ENCODE measurements at places on chromosomes 1 and 21. TPM values are rescaled to one million over a fixed set of nuclear protein-coding genes. Genes with fewer than 3 reads are reported as not detected.

The NBPF4 gene
- total RNA-seq: not detected

The LORICRIN gene
- not detected for total RNA-seq

The CCDC30 gene
- 0.13 TPM for total RNA-seq

The ZNF683 gene
- not detected for total RNA-seq

The MMEL1 gene
- not detected for total RNA-seq

The DCDC2B gene
- not detected for total RNA-seq

The NEK2 gene
- total RNA-seq: 75.1 TPM

The CYP2J2 gene
- not detected for total RNA-seq

DNA sequence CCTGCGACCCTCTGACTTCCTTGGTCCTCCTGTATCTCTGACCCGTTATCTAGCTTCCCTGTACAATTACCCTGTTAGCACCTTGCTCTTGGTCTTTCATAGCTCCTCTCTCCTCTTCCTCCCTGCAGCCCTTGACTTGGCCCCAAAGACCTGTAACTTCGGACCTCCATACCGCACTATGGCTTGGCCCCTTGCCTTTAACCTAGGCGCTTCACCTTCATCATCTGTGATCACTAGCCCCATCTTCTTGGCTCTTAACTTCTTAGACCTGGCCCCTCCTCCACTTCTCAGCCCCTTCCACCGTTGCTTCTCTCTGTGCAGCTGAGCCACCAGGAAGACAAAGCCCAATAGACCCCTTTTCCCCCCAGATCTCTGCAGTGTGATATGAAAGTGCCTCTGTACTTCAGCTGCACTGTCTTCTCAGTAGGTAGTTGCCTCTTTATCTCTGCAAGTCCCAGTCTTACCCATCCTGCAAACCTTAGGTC is 740 bp downstream of the ZNF691 start:
- no peaks in the 10 kb centered on the region for H3K27me3 ChIP-seq
- no peak for DNase-seq
- no peak overlapping the region for H3K27ac ChIP-seq
- H3K36me3 ChIP-seq: peaks cover 24% of the 10 kb centered on the region
- H3K4me3 ChIP-seq: peak overlapping the region; percentile 63

DNA sequence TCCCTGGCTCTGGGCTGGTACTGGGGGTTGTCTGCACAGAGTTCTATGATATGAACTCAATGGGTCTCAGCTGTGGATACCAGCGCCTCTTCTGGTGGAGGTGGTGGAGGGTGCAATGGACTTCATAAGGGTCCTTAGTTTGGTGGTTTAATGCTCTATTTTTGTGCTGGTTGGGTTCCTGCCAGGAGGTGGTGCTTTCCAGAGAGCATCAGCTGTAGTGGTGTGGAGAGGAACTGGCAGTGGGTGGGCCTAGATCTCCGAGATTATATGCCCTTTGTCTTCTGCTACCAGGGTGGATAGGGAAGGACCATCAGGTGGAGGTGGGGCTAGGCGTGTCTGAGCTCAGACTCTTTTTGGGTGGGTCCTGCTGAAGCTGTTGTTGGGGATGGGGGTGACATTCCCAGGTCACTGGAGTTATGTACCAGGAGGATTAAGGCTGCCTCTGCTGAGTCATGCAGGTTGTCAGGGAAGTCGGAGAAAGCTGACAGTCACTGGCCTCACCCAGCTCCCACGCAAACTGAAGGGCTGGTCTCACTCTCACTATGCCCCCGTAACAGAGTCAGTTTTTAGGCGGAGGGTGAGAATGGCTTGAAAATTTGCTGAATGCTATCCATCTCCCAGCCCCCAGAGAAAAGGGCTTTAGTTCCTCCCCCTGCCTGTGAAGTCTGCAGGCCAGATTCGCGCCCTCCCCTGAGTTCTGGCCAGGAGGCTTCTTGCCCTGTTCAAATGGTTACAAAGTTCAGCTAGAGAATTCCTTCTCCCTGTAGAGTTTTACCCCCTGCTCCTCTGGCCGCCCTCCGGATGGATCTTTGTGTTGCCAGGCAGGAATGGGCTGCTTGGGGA is 902.9 kb downstream of the LTN1 start:
- H3K27ac ChIP-seq: no peak overlapping the region
- no peaks in the 10 kb centered on the region for H3K36me3 ChIP-seq
- no peaks in the 10 kb centered on the region for H3K27me3 ChIP-seq

GRCh38 chr1:235253219-235253962 is 74.6 kb downstream of the ARID4B start:
- no peak overlapping the region for H3K4me3 ChIP-seq
- peaks cover 5% of the 10 kb centered on the region for H3K36me3 ChIP-seq
- no peaks in the 10 kb centered on the region for H3K4me1 ChIP-seq
- peak; percentile 72 for DNase-seq

DNA sequence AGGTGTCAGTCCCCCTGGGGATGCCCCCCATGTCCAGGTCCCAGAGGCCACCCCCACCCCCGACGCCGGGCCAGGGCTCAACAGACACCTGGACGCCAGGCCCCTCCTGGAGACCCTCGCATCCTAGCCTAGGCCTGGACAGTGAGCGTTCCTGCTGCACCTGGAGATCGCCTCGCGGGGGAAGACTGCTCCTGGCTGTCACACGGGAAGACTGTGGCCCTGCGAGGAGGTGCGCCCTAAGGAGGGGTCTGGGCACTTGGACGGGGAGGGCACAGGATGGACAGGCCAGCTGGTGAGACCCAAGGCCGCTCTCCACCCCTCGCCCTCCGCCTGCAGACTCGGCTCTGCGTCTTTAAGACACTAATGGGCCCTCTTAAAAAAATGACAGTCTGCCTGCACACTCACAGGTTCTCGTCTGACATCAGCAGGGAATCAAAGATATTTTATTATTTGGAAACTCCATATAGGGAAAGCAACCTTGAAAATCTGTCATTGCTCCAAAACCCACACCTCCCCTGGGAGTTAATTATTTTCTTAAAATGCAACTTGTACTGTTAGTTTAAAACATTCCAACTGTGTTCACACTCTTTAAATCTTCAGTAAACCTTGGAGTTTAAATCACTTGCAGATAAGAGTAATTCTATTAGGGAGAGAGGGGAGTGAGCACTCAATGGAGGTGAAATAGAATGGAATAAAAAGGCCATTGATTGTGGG is 45.6 kb upstream of the ACTRT2 start:
- no peaks in the 10 kb centered on the region for H3K36me3 ChIP-seq
- no peak overlapping the region for H3K4me3 ChIP-seq
- no peak overlapping the region for H3K27ac ChIP-seq
- no peaks in the 10 kb centered on the region for H3K4me1 ChIP-seq

DNA sequence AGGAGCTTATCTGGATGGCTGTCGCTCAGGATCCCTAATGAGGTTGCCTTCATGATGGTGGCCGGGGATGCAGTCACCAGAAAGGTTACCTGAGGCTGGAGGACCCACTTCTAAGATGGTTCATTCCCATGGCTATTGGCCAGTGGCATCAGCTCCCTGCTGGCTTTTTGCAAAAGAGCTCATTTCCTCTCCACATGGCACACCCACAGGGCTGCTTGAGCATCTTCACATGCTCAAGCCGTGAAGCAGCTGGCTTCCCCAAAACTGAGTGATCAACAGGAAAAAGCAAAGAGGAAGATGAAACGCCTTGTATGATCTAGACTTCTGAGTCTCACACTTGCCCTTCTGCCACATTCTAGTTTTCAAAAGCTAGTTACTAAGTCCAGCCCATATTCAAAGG is 124.6 kb upstream of the CXADR start:
- H3K4me1 ChIP-seq: no peaks in the 10 kb centered on the region
- H3K4me3 ChIP-seq: no peak overlapping the region
- no peak for DNase-seq
- no peaks in the 10 kb centered on the region for H3K36me3 ChIP-seq
- H3K27me3 ChIP-seq: no peaks in the 10 kb centered on the region
- H3K27ac ChIP-seq: no peak overlapping the region

DNA sequence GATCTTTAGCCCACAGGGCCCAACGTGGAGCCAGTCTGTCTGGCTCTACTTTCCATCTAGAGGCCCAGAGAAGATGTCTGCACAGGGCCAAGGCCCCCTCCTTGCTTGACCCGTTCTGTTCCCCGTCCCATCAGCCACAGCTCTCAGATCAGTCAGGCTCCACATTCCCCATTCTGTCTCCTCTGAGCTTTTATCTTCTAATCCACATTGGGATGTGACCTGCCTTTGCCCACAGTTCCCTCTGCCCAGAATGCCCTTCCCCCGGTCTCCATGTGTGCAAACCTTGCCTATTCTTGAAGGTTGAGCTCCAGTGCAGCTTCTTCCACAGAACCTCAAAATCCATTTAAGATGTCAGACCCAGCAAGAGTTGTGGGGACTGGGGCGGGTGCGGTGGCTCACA is 53.3 kb upstream of the WASF2 start:
- no peaks in the 10 kb centered on the region for H3K27me3 ChIP-seq
- H3K36me3 ChIP-seq: peaks cover 48% of the 10 kb centered on the region
- no peak for DNase-seq
- H3K4me1 ChIP-seq: peaks cover 62% of the 10 kb centered on the region

GRCh38 chr1:105785021-105785420 is 1271.5 kb upstream of the PRMT6 start:
- DNase-seq: no peak
- H3K4me1 ChIP-seq: no peaks in the 10 kb centered on the region
- H3K27me3 ChIP-seq: no peaks in the 10 kb centered on the region
- no peaks in the 10 kb centered on the region for H3K36me3 ChIP-seq
- H3K27ac ChIP-seq: no peak overlapping the region

- no peak for DNase-seq
- no peaks in the 10 kb centered on the region for H3K36me3 ChIP-seq
- H3K27me3 ChIP-seq: no peaks in the 10 kb centered on the region
- no peak overlapping the region for H3K4me3 ChIP-seq
- H3K27ac ChIP-seq: peak overlapping the region; percentile 68
- peaks cover 35% of the 10 kb centered on the region for H3K4me1 ChIP-seq
These were observed 152.8 kb upstream of the ZRANB2 start for GRCh38 chr1:71233645-71234044.

DNA sequence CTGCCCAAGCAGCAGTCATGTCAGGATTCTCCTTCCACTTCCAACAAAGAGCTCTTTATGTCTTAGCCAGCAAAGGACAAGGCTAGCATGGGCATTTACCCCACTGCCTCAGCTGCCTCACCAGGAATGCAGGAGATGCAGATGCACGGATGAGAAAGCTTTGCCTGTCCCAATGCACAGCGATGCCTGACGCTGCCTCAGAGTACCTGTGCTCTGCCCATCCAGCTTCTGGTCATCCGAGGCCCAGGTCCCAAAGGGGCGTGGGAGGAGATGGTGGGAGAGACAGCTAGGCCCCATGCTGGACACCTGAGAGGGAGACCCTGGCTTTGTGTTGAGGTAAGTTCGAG is 59.0 kb downstream of the IRF2BP2 start:
- no peaks in the 10 kb centered on the region for H3K36me3 ChIP-seq
- no peaks in the 10 kb centered on the region for H3K27me3 ChIP-seq
- no peak overlapping the region for H3K4me3 ChIP-seq
- DNase-seq: peak; percentile 28
- peaks cover 27% of the 10 kb centered on the region for H3K4me1 ChIP-seq
- no peak overlapping the region for H3K27ac ChIP-seq

- H3K27ac ChIP-seq: no peak overlapping the region
- no peaks in the 10 kb centered on the region for H3K36me3 ChIP-seq
- H3K4me1 ChIP-seq: no peaks in the 10 kb centered on the region
These were observed 252.7 kb downstream of the DISC1 start for GRCh38 chr1:231879296-231879695.

DNA sequence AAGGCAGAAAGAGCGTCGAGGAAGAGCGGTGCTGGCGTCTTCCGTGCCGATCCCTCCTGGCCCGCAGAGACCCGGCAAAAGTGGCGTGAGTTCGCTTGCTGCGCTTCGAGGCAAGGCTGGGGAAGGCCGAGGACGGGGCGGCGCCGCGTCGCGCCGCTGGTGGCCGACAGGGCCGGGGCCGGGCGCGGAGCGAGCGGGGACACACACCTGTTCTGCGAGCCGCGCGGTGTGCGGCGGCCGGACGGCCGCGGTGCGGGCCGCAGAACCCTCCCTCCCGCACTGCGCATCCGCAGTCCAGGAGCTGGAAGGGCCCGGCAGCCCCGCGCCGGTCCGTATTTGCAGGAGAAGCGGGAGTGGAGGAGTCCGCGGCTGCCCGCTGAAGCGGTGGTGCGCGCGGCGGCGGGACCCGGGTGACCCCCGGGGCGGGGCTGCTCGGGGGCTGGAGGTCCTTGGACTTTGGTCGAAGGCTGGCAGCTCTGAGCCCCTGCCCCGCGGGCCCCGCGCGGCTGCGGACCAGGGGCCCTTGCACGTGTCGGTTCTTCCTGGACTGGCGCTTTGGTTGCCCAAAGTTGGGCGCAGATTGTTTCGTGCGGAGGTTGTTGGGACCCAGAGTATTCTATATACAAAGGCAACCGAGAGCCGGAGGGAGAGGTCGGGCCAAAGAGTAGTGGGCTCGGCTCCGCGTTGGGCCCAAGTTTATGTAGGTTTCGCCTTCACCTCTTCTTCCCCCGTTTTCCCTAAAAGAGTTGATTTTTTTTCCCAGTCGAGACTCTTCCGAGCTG is 2.6 kb downstream of the RNF220 start:
- no peak overlapping the region for H3K27ac ChIP-seq
- peaks cover 23% of the 10 kb centered on the region for H3K4me1 ChIP-seq
- DNase-seq: no peak
- no peaks in the 10 kb centered on the region for H3K36me3 ChIP-seq

DNA sequence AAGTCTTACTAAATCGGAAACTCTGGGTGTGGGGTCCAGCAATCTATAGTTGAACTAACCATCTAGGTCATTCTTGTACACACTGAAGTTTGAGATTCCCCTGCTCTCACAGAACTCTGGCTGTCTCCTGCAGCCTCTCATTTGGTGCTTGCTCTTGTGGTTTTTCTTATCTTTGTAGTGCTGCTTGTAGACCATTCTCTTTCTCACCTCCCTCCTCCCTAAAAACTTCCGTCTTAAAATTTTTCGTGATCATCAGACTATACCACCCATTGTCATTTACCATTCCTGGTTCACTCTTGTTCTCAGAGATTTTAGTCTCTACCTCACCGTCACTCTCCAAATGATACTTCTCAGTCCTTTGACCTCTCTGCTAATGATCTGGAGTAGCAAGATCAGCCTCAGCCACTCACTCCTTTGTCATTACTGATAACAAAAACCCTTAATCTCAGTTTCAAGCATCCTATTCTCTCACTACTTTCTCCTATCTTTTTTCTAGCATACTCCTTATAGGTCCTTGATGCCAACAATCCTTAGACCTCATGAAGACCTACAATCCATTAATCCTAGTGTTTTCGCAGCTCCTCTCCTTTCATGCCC is 13.0 kb upstream of the EPHX4 start:
- no peak overlapping the region for H3K4me3 ChIP-seq
- H3K4me1 ChIP-seq: no peaks in the 10 kb centered on the region
- H3K27ac ChIP-seq: no peak overlapping the region
- 0 out of 2 replicates have a peak, but pooled peaks cover 1% of the 10 kb centered on the region for H3K27me3 ChIP-seq
- H3K36me3 ChIP-seq: no peaks in the 10 kb centered on the region

- no peak overlapping the region for H3K4me3 ChIP-seq
- no peak for DNase-seq
- peaks cover 4% of the 10 kb centered on the region for H3K27me3 ChIP-seq
- no peak overlapping the region for H3K27ac ChIP-seq
- no peaks in the 10 kb centered on the region for H3K36me3 ChIP-seq
These were observed 16.5 kb upstream of the PSMB2 start for GRCh38 chr1:35657851-35658250.

GRCh38 chr1:110603058-110603457 is 3.1 kb downstream of the KCNA2 start:
- H3K4me3 ChIP-seq: no peak overlapping the region
- peaks cover 60% of the 10 kb centered on the region for H3K27me3 ChIP-seq
- H3K4me1 ChIP-seq: no peaks in the 10 kb centered on the region
- DNase-seq: no peak
- no peaks in the 10 kb centered on the region for H3K36me3 ChIP-seq

All from SJSA1 (cell line).